Activated gamma-delta T cell treated with Interleukin-2 at 50 U/mL for 16 hours (primary cell): ENCODE measurements at places on chromosomes 12 and 14.
A peak's percentile ranks its signal among the peaks of the same experiment; 100 is the strongest.

GRCh38 chr12:109863847-109864712, 16.3 kb downstream of the GLTP start:
- DNase-seq, result peak; percentile 16

GRCh38 chr12:62192180-62192902, 67.9 kb upstream of the USP15 start:
- DNase-seq, result peak; percentile 41

DNA sequence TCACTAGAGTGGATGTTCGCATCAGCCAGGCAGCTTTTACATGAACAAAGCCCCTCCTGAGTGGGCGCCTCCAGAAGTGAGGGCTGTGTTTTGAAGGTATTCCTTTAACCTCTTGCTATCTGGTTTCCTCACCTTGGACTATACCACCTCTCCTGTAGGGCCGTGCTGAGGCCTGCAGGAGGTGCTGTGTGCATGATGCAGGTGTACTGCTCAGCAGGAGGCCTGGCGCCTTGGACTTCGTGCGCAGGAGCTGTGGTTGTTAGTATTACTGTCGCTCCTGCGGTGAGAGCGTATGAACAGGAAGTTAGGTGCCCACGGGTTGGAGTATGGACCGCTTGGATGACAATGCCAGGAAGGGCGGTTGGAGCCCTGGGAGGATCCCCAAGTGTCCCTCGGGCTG, 130.7 kb downstream of the TSPAN9 start:
- no peak for DNase-seq

DNA sequence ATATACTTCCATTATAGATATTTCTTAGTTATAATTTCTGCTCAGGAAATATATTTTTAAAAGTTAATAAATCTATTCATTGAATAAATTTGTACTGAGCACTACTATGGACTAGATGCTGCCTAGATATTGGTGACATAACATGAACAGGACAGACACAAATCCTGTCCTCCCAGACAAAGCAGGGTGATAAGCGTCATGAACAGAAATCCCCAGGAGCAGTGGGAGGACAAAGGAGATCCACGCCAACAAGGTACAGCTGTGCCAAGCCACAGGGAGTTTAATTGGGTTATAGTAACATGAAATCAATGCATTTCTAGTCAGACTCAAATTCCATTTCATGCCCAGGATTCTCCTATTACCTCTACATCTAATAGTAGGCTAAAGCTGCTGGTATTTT, 171.8 kb upstream of the CPNE8 start:
- DNase-seq, result no peak

DNA sequence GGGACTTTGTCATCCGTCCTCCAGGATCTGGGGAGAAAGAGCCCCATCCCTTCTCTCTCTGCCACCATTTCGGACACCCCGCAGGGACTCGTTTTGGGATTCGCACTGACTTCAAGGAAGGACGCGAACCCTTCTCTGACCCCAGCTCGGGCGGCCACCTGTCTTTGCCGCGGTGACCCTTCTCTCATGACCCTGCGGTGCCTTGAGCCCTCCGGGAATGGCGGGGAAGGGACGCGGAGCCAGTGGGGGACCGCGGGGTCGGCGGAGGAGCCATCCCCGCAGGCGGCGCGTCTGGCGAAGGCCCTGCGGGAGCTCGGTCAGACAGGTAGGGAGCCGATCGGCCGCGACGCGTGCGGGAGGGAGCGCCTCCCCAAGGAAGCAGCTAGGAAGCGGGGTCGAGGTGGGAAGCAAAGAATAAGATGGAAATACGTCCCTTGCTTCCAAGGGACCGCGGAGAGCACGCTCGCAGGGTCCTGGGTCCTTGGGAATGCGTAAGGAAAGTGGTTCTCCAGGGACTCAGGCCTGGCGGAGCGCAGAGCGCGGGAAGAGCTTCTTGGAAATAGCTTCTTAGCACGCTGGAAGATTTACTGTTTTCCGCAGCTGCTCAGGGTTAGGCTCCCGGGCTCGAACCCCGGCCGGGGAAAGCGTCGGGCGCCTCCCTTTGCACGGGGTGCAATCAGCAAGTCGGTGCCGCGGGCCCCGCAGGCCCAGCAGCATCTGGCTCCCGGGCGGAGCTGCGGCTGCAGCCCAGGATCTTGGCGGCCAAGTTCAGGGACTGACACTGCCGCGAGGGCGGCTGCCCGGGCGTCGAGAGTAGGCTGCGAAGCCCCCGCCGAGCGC, 457 bp downstream of the SOCS2 start:
- DNase-seq, result no peak

DNA sequence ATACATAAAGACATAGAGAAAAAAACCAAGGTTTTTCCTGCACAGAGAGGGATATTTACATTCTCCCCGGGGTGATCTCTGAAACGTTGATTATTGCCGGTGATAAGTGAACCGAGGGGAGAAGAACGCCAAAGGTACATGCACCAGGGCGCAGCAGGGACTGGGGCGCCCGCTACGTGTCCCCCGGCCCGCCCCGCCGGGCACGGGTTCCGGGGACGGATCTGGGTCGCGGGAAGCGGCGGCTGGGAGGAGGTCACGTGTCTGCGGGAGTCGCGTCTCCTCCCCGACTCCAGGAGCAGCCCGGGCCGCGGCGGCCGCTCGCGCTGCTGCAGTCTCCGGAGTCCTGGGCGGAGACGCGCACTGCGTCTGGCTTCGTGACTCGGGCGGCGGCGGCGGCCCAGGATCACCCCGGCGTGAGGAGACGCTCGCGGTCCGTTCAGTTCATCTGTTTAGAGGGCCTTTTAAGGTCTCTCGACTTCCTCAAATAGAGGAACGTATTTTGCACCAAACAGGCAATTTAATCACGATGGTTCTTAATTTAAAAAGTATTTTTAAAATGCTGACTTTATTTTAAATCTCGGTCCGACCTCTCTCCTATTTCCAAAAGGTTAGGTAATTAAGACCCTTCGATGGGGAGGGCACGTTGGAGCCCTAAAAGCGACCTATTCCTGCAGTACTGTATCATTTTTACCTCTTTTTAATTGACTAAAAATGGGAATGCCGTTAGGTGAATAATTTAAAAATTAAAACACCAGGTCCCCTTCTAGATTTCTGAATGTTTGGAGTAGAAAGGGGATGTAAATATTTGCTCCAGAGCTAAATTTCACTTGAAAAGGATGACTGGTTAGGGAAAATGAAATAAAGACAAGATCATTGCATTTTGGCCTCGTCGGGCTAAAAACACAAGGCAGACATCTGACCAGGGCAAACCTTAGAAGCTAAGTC, 1.8 kb upstream of the BHLHE41 start:
- DNase-seq, result no peak

- no peak for DNase-seq
Observed at GRCh38 chr12:90407841-90408240, 547.1 kb downstream of the CCER1 start.

DNA sequence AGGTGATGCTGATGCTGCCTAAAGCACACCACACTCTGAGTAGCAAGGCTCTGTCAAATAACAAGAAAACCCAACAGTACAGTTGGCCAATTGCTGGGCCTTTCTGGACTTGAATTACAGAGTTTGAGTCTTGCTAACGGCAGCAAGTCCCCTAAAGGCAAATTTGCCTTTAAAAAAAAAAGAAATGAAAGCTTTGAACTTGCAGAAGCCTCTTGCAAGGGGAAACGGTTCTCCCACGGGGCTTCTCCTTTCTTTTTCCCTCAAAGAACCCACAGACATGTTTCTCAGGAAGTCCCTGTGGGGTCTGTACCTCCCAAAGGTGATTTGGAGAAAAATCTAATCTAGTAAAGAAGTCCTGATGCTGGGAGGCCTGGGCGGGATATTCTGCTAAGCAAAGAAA, 191.3 kb upstream of the MYL2 start:
- no peak for DNase-seq

DNA sequence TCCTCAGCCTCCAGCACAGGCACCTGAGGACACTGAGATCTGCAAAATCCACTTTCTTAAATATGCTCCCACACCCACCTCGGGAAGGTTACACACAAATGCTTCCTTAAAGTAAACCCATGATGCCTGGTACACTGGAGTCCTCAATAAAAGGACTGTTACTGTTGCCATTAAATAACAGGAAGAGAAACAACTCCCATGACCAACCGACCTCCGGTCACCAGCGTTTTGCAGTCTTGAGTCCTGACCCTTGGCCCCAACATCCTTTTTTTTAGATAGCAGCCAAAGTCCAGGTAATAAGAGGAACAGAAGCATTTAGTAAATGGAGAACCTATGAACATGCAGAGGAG, 42.4 kb downstream of the ITPK1 start:
- no peak for DNase-seq

DNA sequence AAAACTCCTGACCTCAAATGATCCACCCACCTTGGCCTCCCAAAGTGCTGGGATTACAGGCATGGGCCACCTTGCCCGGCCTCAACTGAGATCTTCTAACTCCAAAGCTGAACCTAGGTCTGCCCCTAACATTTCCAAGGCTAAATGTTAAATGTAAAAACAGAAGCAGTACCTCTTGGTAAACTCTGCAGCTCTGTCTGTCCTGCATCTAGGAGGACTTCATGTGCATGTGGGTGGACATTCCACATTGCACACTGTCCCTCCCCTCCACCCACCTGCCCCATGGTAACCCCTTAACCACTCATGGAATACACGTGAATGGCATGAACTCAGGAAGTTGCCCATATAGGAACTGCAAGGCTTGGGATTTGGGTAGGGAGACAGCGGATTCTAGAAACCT, 33.1 kb downstream of the SNX6 start:
- no peak for DNase-seq

- DNase-seq, result no peak
Observed at GRCh38 chr12:51293696-51294095, 23.5 kb upstream of the SMAGP start.

- DNase-seq, result no peak
Observed at GRCh38 chr12:29204521-29204920, 55.4 kb downstream of the FAR2 start.

DNA sequence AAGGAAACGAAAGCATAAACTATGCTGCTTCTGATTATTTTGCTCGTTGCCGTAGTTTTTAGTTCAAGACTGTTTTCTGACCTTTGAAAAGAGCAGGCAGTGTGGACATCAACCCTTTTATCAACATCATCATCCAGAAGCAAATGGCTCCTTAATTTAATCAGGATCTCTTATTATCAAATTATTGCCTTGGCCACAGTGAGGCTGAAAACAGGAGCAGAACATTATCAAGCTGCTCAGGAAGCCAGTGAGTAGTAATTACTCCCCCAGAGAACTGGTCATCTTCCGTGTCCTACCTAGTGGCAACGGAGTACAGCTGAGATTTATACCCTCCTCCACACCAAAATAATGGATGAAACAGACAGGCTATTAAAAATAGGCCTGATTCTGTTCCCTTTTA, 2.2 kb upstream of the DIABLO start:
- no peak for DNase-seq

DNA sequence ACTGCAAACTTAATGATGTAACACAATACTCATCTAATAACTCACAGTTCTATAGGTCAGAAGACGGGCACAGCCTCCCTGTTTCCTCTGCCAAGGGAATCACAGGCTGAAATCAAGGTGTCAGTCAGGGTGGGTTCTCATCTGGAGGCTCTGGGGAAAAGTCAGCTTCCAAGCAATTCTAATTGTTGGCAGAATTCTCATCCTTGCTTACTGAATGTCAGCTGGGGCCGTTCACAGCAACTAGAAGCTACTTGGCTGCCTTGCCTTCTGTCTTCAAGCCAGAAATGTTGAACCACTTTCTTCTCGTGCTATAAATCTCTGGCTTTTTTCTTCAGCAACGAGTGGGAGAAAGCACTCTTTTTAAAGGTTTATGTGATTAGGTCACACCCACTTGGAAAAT, 80.1 kb upstream of the PDZRN4 start:
- no peak for DNase-seq
